Neural progenitor cell (in vitro differentiated cells): ENCODE measurements at places on chromosomes 1 and 21. TPM values are rescaled to one million over a fixed set of nuclear protein-coding genes. Genes with fewer than 3 reads are reported as not detected.
A peak's percentile ranks its signal among the peaks of the same experiment; 100 is the strongest.

DNA sequence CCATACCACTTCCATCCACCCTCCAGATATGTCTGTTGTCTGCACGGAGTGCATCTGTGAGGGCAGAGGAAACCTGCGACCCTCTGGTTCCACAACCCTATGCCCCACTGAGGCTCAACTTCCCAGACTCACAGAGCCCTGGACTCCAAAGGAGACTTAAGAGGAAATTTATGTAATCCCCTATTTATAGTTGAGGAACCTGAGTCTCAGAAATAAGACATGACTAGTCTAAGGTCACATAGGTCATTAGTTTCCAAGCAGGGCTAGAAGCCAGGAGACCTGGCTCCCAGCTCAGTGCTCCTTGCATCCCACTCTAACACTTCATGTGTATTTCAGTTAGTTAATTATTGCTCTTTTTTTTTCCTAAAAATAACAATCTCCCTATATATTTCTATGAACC is 15.7 kb upstream of the LEMD1 start:
- DNase-seq: no peak
- peaks cover 55% of the 10 kb centered on the region for H3K4me1 ChIP-seq
- H3K27me3 ChIP-seq: peaks cover 19% of the 10 kb centered on the region
- no peak overlapping the region for H3K27ac ChIP-seq
- no peaks in the 10 kb centered on the region for H3K36me3 ChIP-seq

DNA sequence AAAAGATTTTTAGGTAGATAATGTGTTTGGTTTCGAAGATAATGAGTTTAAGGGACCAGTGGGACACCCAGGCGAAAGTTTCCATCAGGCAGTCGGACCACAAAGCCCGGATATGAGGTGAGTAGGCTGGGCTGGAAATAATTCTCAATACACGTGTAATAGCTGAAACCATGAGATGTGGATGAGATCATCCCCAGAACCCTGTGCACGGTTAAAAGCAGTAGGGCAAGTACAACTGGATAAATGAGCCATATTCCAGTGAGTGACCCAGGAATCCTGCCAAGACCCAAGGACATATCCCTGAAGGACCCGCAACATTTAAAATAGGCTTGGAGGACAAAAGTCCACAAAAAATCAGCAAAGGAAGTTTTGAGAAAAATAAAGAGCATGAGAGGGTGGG is 21.5 kb upstream of the NHLH2 start:
- H3K27ac ChIP-seq: no peak overlapping the region
- no peak overlapping the region for H3K4me3 ChIP-seq
- DNase-seq: no peak
- H3K36me3 ChIP-seq: no peaks in the 10 kb centered on the region
- H3K4me1 ChIP-seq: peaks cover 13% of the 10 kb centered on the region

DNA sequence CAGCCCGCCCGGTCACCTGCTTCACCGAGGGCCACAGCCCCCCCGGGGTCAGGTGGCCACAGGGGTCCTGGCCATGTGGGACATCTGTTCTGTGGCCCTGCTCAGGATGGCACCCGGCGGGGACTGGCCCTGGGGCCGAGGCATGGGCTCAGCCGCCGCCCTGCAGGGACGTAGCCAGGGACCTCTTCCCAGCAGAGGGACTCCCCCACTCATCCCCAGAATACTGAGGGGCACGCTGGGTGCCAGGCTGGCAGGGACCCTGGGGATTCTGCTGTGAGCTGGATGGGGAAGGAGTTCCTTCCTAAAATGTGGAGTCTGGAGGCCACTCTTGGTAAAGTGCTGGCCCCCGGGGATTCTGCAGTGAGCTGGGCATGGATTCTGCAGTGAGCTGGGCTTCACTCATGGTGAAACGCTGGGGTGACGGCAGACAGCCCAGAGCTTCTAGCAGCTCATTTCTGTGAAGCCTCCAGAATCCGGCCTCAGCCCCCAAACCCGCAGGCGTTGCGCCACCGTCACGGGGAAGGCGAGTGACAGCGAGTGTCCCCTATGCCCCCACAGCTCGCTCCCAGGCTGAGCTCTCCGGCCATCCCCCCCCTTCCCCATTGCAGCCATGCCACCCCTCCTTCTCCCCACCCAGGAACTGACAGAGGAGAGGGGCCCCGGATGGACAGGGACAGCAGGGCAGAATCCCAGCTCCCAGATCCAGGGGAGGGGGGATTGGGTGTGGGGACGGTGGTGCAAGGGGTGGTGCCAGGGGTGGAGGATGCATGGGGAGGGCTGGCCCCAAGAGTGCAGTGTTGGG is 1.4 kb downstream of the ITGB2 start:
- DNase-seq: no peak
- no peaks in the 10 kb centered on the region for H3K36me3 ChIP-seq
- peak overlapping the region; percentile 13 for H3K4me3 ChIP-seq

GRCh38 chr1:47479664-47480063 is 41.8 kb downstream of the FOXD2 start:
- no peaks in the 10 kb centered on the region for H3K27me3 ChIP-seq
- no peaks in the 10 kb centered on the region for H3K4me1 ChIP-seq
- H3K36me3 ChIP-seq: no peaks in the 10 kb centered on the region
- no peak overlapping the region for H3K27ac ChIP-seq
- no peak for DNase-seq

GRCh38 chr1:40245686-40246085 is 2.1 kb upstream of the TMCO2 start:
- no peak overlapping the region for H3K27ac ChIP-seq
- DNase-seq: no peak
- no peak overlapping the region for H3K4me3 ChIP-seq

GRCh38 chr1:235553112-235553551 is 48.9 kb upstream of the B3GALNT2 start:
- H3K36me3 ChIP-seq: no peaks in the 10 kb centered on the region
- no peaks in the 10 kb centered on the region for H3K27me3 ChIP-seq
- H3K27ac ChIP-seq: no peak overlapping the region
- H3K4me1 ChIP-seq: no peaks in the 10 kb centered on the region

DNA sequence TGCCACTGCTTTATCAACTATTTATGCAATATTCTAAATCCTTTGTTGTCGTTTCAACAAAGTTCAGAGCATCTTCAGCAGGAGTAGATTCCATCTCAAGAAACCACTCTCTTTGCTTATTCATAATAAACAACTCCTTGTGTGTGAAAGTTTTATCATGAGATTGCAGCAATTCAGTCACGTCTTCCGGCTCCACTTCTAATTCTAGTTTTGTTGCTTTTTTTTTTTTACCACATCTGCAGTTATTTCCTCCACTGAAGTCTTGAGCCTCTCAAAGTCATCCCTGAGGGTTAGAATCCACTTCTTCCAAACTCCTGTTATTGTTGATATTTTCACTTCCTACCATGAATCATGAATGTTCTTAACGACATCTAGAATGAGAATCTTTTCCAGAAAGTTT is 14.8 kb upstream of the ETS2 start:
- H3K27me3 ChIP-seq: no peaks in the 10 kb centered on the region
- no peak overlapping the region for H3K4me3 ChIP-seq
- H3K36me3 ChIP-seq: no peaks in the 10 kb centered on the region
- H3K27ac ChIP-seq: no peak overlapping the region
- DNase-seq: no peak

DNA sequence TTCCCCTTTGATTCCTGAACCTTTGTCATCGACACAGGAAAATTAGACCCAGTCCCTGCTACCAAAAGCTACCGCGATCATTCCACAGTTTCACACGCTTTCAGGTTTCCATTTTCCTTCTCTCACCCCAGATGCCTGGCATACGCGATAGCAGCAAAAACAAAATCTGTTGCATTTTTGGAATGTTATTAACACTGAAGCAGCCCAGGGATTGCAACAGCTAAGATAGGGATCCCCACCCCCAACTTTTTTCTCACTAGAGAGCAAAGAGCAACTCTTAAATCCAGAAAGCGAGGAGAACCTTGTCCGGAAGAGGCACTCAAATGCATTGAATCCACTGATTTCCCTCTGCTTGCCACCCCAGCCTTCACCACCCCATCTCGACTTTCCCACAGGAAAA is 8.9 kb downstream of the OVAAL start:
- H3K27ac ChIP-seq: peak overlapping the region; percentile 11
- H3K27me3 ChIP-seq: no peaks in the 10 kb centered on the region
- no peaks in the 10 kb centered on the region for H3K36me3 ChIP-seq
- DNase-seq: no peak
- peaks cover 30% of the 10 kb centered on the region for H3K4me1 ChIP-seq

GRCh38 chr1:225896494-225896893 is 7.5 kb upstream of the LEFTY1 start:
- H3K4me3 ChIP-seq: no peak overlapping the region
- DNase-seq: no peak
- H3K4me1 ChIP-seq: peaks cover 16% of the 10 kb centered on the region
- no peaks in the 10 kb centered on the region for H3K36me3 ChIP-seq
- H3K27ac ChIP-seq: no peak overlapping the region

DNA sequence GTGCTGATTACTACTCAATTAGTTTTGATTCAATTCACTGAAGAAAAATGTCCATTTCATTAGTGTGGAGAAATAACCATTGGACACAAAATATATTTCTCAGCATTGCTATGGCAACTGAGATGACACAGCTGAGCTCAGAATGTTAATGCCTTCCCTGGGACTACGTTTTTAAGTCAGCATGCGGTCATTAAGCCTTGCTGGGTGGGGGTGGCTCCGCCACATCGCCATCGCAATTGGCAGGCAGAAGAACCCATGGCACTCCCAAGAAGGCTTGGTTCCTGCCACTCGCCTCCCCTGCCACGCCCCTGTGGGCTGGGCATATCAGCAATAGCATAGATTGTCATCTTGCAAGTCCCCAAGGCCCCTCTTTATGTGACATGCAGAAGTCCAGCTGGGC is 256.7 kb upstream of the CAMK1G start:
- no peaks in the 10 kb centered on the region for H3K27me3 ChIP-seq
- H3K4me3 ChIP-seq: no peak overlapping the region
- no peak overlapping the region for H3K27ac ChIP-seq
- H3K4me1 ChIP-seq: peaks cover 13% of the 10 kb centered on the region
- no peaks in the 10 kb centered on the region for H3K36me3 ChIP-seq

- H3K36me3 ChIP-seq: no peaks in the 10 kb centered on the region
- H3K4me3 ChIP-seq: peak overlapping the region; percentile 16
- DNase-seq: peak; percentile 85
- H3K4me1 ChIP-seq: peaks cover 18% of the 10 kb centered on the region
These were observed 73.9 kb downstream of the NENF start for GRCh38 chr1:212506666-212507065.

GRCh38 chr1:79663916-79664315 is 657.4 kb upstream of the ADGRL4 start:
- H3K4me3 ChIP-seq: no peak overlapping the region
- H3K27me3 ChIP-seq: no peaks in the 10 kb centered on the region
- H3K4me1 ChIP-seq: peaks cover 14% of the 10 kb centered on the region
- peak; percentile 55 for DNase-seq
- H3K27ac ChIP-seq: peak overlapping the region; percentile 27

GRCh38 chr1:51570063-51570710 is 46.7 kb upstream of the OSBPL9 start:
- H3K4me3 ChIP-seq: no peak overlapping the region
- H3K36me3 ChIP-seq: no peaks in the 10 kb centered on the region
- no peak for DNase-seq
- peaks cover 6% of the 10 kb centered on the region for H3K4me1 ChIP-seq
- H3K27me3 ChIP-seq: no peaks in the 10 kb centered on the region
- H3K27ac ChIP-seq: no peak overlapping the region

DNA sequence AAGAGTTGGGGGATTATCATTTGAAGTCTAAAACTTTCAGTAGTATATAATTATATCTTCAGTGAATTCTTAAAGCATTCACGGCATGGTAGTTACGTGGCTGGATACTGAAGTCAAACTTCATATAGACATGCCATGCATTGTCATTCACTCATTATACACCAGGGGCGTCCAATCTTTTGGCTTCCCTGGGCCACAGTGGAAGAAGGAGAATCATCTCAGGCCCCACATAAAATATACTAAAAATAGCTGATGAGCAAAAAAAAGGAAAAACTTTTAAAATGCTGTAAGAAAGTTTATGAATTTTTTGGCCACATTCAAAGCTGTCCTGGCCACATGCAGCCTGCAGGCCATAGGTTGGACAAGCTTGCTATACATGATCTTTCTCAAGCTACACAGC is 43.8 kb downstream of the DENND1B start:
- H3K4me3 ChIP-seq: no peak overlapping the region
- H3K27ac ChIP-seq: no peak overlapping the region
- H3K4me1 ChIP-seq: peaks cover 70% of the 10 kb centered on the region
- H3K36me3 ChIP-seq: no peaks in the 10 kb centered on the region
- no peaks in the 10 kb centered on the region for H3K27me3 ChIP-seq

DNA sequence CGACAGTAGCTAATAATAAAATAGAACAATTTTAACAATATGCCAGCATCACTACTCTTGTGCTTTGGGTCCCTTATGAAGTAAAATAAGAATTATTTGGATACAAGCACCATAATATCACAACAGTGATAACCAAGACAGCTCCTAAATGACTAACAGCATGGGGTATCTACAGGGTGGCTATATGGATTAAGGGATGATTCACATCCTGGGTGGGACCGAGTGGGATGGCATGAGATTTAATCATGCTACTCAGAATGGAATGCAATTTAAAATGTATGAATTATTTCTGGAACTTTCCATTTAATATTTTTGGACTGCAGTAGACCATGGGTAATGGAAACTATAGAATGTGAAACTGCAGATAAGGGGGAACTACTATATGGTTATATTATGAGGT is 28.1 kb upstream of the B3GALNT2 start:
- no peaks in the 10 kb centered on the region for H3K4me1 ChIP-seq
- H3K4me3 ChIP-seq: no peak overlapping the region
- H3K27me3 ChIP-seq: no peaks in the 10 kb centered on the region

GRCh38 chr1:226762988-226763904 is 24.2 kb upstream of the ITPKB start:
- DNase-seq: no peak
- no peaks in the 10 kb centered on the region for H3K4me1 ChIP-seq
- no peak overlapping the region for H3K27ac ChIP-seq
- no peak overlapping the region for H3K4me3 ChIP-seq

DNA sequence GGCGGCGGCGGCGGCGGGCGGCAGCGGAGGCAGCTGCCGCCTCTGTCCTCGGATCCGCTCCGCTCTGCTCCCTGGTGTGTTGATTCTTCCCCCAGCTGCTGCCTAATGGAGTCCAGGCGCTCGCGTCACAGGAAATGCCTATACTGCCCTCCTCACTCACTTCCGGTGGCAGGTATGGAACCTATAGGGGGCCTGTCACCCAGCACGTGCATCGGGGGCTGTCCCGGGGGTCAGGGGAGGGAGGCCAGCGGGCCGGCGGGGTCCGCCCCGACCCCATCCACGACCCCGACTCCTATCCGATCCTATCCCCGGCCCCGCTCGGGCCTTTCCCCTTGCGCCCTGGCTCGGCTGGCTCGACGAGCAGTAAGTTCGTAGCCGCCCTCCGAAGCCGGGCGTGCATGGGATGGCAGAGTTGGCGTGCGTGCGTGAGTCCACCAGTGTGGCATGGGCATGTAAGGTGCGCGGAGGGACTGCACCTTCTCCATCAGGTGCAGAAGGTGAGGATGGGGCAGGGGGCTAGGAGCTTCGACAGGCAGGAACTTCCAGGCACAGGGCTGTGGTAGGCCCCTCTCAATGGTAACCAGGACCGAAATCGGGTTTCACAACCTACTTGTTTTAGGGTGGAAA is at the start of gene WDR26:
TSS of gene WDR26 (minus strand) at position 107 of the 627 bp plus-strand sequence.
- peaks cover 33% of the 10 kb centered on the region for H3K4me1 ChIP-seq
- H3K36me3 ChIP-seq: peaks cover 10% of the 10 kb centered on the region
- peak within 1 kb of the TSS; percentile 91 for H3K4me3 ChIP-seq
- H3K27ac ChIP-seq: peak within 1 kb of the TSS; percentile 38
- peak; percentile 91 for DNase-seq

The MAEL gene
- total RNA-seq: 1.2 TPM in 1 of 2 replicates, not detected in the other

The RGS8 gene
- 0.87 and 0.99 TPM in 2 replicates for total RNA-seq

The PGM1 gene
- total RNA-seq: 22.7 and 29.0 TPM in 2 replicates

The PWP2 gene
- 6.9 and 9.8 TPM in 2 replicates for total RNA-seq

The LGR6 gene
- total RNA-seq: 0.25 TPM in 1 of 2 replicates, not detected in the other

The RASAL2 gene
- total RNA-seq: 14.0 and 18.3 TPM in 2 replicates

The NBPF4 gene
- total RNA-seq: not detected in 2 replicates
